Tongue (tissue), 3 donors: ENCODE measurements at places on chromosomes 5 and 9. TPM values are rescaled to one million over a fixed set of nuclear protein-coding genes. Genes with fewer than 3 reads are reported as not detected.

FRMD3 gene
- total RNA-seq: 33.2 TPM

BTNL9 gene
- 5.8 TPM for total RNA-seq

MARVELD2 gene
- total RNA-seq: 3.2 TPM

PCDHGA4 gene
- 3.9 TPM for total RNA-seq

OR13C4 gene
- total RNA-seq: 0.51 TPM

NTMT1 gene
- 31.5 TPM for total RNA-seq

CDX1 gene
- 0.31 TPM for total RNA-seq

FIBCD1 gene
- not detected for total RNA-seq

APBA1 gene
- total RNA-seq: 7.7 TPM

SLC36A2 gene
- 3.1 TPM for total RNA-seq

FAM120AOS gene
- total RNA-seq: 40.6 TPM

RGMB gene
- total RNA-seq: 61.5 TPM

ZNF346 gene
- 21.0 TPM for total RNA-seq

MLANA gene
- total RNA-seq: not detected

CFAP157 gene
- not detected for total RNA-seq

AGXT2 gene
- total RNA-seq: not detected

DMRT2 gene
- total RNA-seq: 19.1 TPM

ITGA1 gene
- total RNA-seq: 49.4 TPM

OBP2B gene
- total RNA-seq: not detected
